Hepatic stellate cell (primary cell): ENCODE measurements at places on chromosomes 16 and 17.

- no peak for DNase-seq
Observed at GRCh38 chr17:8312726-8313600, 2.9 kb downstream of the ARHGEF15 start.

GRCh38 chr17:54536306-54536705 is 364.3 kb upstream of the TOM1L1 start:
- DNase-seq, result no peak

GRCh38 chr17:76115138-76115754 is 11.7 kb upstream of the EXOC7 start:
- no peak for DNase-seq

DNA sequence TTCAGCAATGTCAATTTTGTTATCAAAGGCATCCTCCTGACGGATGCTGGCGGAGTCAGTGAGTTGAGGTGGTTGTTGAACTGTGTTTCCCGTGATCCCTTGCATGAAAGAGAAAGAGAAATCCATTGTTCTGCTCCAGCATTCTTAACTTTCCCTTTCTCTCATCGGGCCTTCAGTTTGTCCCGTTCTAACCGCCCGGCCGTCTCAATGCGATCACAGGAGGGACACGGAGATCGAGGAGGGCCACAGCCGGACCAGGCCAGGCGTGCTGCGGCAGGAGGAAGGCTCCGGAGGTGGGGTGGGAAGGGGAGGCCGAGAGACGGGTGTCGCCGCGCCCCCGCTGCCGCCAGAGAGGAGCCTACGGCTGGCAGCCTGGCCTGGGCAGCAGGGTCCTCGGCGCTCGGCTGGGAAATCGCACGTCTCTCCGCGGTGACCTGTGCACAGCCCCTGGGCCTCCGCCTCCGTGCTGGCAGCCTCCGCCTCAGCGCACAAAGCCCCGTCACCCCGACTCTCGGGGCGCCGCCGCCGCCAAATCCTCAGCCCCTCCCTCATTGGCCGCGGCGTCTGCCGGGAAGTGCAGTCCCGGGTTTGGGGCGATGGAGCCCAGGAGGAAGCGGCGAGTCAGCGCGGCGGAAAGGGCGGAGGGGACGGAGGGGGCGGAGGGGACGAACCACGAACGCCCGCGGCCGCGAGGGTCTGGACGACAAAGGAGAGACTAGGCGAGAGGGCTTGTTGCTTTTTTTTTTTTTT is 38.1 kb downstream of the SOST start:
- peak; percentile 72 for DNase-seq

GRCh38 chr17:69402052-69402451 is 12.4 kb upstream of the MAP2K6 start:
- DNase-seq, result no peak

GRCh38 chr16:56315955-56316354 is 109.4 kb downstream of the AMFR start:
- DNase-seq, result no peak

DNA sequence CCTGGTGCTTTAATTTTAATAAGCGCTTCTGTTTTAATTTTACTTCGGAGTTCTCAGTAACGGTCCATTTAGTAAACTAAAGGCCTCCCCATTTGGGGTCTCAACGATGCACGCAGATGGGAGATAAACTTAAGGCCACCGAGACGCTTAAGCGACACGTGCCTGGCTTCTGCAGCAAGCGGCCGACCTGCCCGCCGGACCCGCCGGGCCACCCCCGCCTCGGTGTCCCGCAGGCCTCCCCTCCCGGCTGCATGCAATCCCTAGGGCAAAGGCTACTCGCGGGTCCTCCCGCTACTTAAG is 592 bp downstream of the GCSH start:
- no peak for DNase-seq

GRCh38 chr16:83968306-83968851 is 335 bp downstream of the NECAB2 start:
- no peak for DNase-seq

- DNase-seq, result no peak
Observed at GRCh38 chr16:87800497-87800896, 34.7 kb upstream of the KLHDC4 start.

- DNase-seq, result no peak
Observed at GRCh38 chr16:50696126-50696525, 2.7 kb downstream of the NOD2 start.

GRCh38 chr16:21277927-21278706 is at the start of gene CRYM:
CRYM (minus strand) TSS chr16:21278290; CDS start chr16:21278251, 39 bp downstream.
- peak; percentile 51 for DNase-seq

DNA sequence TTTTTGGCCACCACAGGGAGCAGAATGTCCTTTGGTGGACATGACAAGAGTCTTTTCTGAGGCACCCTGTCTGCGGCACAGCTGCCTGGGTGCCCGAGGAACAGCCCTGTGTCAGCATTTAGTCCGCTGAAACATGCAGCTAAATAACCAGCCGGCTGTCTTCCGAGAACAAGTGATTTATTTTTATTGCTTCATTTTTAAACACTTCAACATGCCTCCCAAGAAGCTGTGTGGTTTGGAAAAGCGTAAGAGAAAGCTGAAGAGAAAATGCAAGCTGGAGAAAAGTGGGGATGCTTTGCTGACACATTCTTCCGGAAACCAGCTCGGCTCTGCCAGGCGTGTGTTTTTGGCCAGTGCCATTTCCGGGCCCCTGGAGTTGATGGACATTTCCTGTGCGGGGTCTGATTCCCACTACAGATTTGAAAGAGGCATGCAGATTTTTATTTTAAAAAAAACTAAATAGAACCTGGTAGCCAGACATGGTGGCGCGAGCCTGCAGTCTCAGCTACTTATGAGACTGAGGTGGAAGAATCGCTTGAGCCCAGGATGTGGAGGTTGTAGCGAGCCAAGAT is 94.7 kb downstream of the SEC14L1 start:
- peak; percentile 82 for DNase-seq

- DNase-seq, result no peak
Observed at GRCh38 chr17:29504711-29505110, 62.1 kb downstream of the ABHD15 start.

GRCh38 chr17:62757500-62757951 is 50.6 kb downstream of the MARCHF10 start:
- no peak for DNase-seq

- no peak for DNase-seq
Observed at GRCh38 chr17:82952019-82952418, 112.2 kb upstream of the ZNF750 start.

DNA sequence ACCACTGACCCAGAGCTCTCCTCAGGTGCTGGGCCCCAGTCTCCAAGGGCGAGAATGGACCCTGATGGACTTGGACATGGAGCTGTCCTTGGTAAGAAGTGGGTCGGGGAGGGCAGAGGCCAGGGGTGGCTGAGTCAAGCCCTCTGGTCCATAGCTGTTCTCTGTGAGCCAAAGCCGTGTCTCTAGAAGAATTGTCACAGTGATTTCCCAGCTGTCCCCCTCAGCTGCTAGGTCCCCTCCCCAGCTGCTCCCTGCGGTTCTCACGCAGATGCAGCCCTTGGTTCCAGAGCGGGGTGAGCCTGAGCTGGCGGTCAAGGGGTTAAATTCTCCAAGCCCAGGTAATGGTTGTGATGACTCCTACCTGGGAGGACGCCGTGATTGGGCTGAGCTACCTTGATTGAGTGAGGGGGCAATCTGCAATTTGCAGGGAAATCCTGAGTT is 1.3 kb upstream of the NOL3 start:
- no peak for DNase-seq

DNA sequence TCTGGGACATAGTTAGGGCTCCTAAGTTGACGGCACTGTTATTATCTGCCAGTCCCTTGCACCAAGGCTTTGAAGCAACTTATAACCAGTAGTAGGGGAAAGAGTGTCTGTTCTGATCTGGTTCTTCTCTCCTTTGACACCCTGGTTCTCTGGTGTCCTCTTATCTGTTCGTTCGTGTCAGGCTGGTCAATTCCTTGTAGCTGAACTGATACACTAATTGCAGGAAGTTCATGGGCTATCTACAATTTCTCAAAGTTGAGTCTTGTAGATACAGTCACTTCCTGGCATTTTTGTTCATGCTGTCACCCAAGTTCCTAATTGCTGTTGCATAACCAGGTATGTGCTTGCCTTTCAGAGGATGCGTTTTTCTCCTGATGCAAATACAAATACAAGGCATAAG is 17.3 kb upstream of the MYO1D start:
- DNase-seq, result no peak

DNA sequence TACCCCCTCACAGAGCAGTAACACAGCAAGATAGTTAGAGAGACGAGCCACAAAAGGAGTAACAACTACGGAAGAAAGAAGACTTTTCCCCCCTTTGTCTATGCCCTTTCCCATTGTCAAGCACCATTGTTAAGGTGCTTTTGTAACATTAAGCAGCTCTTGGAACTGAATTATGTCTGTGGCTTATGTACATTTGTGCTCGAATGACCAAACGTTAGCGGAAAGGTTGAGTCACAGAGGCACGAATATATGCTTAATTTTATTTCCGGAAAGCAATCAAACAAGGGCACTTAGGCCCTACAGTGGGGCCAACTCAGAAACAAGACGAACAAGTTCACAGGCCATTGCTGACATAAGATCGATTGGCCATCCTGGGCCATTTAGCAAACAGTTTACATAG is 109.5 kb downstream of the ANKFN1 start:
- no peak for DNase-seq

DNA sequence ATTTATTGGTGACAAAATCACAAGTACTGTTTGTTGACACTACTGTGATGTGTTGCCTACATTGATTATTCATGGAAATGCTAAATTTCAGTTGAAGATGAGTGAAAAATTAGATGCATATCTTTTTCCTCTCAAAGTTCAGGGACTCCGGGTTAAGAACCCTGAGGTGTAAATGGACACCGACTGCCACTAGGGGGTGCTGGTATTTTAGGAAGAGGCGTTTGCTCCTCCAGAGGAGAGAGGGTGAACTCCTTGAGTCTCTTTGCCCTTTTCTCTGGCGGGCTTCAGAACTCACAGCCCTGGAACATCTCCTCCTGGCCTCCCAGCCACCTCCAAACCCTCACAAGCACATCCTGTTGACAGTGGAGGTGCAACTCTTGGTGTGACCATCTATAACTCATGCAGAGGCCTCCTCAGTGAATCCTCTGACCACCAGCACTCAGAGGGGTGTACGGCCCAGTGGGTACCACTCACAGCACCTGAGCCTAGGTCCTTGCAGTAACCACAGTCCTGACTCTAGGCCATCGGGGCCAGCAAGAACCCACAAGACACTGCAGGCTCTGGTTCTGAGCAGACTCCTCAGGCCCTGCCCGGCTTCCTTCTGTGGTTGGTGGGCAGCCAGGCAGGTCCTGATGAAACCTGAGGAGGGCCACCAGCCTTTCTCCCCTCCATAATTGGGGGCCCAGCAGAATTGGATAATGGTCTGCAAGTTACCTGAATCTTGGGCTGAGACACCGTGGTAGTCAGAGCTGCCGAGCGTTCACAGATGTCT is 26.2 kb upstream of the PIK3R5 start:
- DNase-seq, result peak; percentile 57

DNA sequence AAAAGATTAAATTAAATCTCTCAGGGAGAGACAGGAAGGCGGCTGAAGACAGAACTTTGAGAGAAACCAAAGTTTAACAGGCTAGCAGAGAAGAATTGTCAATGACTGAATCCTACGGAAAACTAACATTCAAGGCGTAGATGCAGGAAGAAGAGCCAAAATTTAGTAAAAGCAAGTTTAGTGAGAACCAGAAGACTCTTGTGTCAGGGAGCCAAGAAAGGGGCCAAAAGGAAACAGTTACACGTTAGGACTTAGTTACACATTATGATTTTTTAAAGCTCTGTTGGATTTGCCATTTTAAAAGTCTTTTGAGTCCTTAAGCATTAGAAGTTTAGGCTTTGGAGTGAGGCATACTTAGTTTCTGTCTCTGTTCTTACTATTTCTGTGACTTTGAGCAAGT is 164.6 kb downstream of the CHD9 start:
- no peak for DNase-seq

DNA sequence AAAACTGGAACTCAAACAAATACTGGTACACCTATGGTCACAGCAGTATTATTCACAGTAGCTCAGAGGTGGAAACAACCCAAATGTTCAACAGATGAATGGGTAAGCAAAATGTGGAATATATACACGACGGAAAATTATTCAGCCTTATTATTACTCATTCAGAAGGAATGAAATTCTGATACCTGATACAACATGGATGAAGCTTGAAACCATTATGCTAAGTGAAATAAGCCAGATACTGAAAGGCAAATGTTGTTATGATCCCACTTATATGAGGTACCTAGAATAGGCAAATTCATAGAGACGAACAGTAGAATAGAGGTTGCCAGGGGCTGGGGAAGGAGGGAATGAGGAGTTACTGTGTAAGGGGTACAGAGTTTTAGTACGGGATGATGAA is 27.1 kb upstream of the MYLK3 start:
- no peak for DNase-seq

DNA sequence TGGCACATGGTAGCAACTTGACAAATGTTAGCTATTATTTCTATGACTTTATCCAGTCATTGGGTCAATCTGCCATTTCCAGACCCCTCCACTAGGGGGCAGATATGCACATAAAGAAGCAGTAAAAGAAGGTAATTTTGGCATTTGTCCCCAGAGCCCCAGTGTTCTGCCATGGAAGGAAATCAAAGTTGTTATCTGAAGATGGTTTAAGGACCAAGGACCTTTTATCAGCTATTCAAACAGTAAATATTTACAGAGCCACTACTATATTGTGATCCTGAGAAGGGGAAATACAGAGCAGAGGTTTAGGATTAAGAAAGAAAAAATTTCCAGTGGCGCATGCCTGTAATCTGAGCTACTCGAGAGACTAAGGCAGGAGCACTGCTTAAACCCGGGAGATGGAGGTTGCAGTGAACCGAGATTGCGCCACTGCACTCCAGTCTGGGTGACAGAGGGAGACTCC is 20.0 kb downstream of the TRAF4 start:
- DNase-seq, result peak; percentile 64

GRCh38 chr17:4043862-4044261 is 79.6 kb upstream of the ATP2A3 start:
- DNase-seq, result no peak

DNA sequence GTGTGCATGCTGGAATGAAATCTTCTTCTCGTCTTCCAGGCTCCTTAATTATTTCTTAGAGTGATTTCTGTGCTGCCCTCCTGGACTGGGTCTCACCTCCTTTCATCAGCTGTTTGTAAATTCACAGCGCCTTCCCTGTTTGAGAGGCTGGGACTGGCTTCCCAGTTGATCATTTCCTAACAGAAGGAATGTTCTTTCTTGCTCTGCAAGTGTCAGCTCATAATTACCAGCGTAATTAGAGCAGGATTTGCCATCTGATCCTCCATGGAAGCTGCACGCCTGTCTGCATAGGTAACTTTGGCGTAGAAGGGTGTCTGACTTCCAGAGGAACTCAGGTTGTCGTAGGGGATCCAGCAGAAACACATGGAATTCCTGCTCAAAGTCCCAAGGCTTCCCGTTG is 375.0 kb upstream of the EEF2KMT start:
- no peak for DNase-seq

GRCh38 chr16:59205403-59205802 is 471.3 kb upstream of the GOT2 start:
- DNase-seq, result no peak
